ENCODE measurements at places on chromosomes 2 and 18.

GRCh38 chr2:15942711-15943345, 2.5 kb downstream of the MYCN start:
- no peak for DNase-seq

DNA sequence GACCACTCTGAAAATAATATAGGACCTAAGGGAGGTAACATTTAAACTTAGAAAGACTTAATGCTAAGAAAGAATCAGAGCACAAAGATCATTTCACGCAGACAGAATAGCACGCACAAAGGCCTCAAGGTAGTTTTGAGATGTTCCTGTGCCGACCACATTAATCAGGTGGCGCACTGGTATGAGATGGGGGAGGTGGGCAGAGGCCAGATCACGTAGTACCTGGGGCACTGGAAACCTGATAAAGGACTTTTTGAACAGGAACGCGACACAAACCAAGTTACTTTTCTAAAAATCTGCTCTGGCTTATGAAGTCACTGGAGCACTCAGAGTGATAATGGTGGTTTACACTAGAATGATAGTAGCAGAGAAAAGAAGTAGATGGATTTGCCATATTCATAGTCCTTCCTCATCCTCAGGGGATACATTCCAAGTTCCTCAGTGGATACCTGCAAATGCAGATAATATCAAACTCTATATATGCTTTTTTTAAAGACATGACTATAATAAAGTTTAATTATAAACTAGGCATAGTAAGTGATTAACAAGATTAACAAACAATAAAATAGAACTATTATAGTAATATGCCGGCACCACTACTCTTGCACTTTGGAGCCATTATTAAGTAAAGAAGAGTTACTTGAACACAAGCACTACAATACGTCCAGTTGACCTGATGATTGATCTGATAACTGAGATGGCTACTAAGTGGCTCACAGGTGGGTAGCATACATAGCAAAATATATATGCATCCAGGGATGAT, 42.6 kb upstream of the CDCA7 start:
- no peak for DNase-seq

GRCh38 chr18:78999939-79000338, 20.3 kb downstream of the SALL3 start:
- no peak for DNase-seq

GRCh38 chr2:47404356-47404755, 1.4 kb downstream of the MSH2 start:
- DNase-seq: no peak

DNA sequence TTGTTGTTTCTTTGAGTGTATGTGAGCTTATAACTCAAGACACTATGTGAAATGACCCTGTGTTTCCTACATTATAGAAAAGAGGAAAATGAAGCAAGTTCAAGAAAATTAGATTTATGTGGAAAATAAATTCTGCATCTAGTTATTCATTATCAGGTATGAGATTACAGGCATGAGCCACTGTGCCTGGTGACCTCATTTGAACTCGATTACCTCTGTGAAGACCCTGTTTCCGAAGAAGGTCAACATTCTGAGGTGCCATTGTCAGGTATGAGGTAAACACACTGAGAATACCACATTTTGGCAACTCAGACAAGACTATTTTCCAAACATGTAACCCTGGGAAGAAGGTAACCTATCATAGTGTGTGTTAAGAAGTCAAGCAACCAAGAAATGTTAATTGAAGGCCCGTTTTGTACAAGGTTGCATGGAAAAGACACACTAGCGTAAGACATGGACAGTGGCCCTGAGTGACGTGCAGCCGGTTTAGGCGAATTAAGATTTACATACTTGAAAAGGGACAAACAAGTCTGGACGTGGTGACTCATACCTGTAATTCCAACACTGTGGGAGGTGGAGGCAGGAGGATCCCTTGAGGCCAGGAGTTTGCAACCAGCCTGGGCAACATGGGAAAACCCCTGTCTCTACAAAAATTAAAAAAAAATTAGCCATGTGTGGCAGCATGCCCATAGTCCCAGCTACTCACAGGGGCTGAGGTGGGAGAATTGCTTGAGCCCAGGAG, 186.6 kb downstream of the NEDD4L start:
- DNase-seq: no peak

- no peak for DNase-seq
Observed at GRCh38 chr2:67984600-67984999, 78.2 kb downstream of the C1D start.

DNA sequence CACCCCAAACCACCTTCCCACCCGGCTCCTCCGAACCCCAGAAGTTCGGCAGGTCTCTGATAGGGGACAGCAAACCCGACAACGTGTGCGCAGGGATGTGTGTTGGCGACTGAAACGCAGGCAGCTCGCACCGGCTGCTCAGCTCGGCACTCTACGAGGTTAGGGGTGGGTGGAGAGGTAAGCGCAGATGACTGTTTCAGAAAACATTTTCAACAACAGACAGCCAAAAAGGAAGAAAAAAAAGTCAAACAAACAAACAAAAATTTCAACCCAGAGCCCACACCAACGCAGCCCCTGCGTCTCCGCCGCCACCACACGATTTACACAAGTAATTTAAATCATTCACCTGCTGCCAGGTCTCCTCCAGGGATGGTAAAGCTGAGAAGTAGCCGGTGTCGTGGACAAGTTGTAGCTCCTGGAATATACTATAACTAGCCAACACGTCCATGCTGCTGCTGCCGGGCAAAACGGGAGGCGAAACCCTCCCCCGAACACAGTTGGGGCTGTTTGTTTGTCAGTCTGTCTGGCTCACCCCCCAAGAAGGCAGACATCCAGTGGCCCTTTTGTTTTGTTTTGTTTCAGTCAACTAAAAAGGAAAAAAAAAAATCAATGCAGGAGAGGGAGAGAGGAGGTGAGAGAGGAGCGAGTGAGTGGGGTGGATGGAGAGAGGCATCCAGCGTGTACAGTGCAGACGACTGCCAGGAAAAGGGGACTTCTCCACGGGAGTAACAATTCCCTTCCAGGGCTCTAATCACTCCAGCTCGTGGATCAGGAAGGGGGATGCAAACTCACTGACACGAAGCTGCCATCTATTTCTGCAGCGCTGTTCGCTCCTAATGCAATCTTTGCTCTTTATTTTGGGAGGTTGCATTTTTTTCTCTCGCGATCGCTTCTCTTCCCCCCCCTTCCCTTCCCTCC, at the start of gene KLF7:
Gene KLF7, minus strand, starts transcription at position 828 of the 918 bp plus-strand sequence. Its CDS starts 380 bp downstream, at position 448.
- DNase-seq: peak; percentile 46

DNA sequence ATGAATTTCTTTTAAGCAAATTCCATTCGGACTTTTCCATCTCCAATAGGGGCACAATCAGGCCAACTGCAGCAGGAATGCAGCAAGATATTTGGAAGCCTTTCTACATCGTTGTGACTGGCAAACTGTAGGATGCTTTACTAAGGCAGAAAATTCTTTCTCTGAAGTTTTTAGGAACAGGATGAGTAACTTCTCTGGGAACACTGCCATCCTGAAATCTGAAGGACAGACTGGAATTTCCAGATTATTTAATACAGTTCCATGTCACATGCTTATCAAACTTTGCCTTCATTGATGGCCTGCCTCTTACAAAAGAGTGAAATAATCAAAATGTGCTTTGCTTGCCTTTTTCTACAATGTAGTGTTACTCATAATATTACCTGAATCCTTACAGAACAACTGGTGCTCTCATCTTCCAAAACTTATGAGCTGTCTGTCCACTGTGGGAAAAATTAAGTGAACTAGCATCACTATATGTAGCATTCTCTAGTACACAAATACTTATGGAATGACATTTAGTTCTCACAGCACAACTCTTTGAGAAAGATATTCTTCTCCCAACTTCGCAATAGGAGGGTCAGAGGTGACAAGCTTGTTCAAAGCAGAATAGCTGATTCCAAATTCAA, 32.0 kb upstream of the MAP2 start:
- no peak for DNase-seq

DNA sequence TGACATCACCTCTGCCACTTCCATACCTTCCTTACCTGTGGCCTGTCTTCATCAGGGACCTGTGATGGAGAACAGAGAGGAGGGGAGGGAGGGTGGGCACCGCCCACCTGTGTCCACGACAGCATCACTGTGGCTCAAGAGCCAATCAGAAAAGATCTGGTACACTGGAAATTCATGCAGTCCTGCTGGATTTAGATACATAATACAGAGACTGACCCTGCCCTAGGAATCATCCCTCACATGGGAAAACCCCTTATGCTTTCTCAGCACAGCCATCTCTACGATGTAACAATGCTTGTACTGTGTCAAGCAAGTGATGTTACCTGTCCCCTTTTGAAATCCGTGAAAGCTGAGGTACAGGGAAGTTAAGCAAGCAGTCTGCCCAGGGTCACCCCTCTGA, 145.6 kb upstream of the EPAS1 start:
- DNase-seq: no peak

DNA sequence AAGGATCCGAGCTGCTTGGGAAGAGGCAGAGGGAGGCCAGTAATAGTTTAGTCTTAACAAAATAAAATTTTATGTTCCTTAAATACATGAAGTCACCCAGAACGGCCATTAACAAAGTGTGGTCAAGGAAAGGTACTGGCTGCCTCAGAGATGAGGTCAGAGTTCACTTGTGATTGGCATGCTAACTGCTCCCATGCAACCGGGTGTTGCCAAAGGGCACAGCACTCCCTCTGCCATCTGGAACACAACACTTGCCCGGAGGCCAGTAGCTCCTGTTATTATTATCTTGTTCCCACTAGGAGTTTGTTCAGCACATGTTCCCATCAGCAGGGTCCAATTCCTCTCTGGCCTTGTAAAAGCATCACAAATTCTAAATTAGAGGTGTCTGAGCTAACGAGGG, 207.0 kb downstream of the CYP26B1 start:
- DNase-seq: no peak

GRCh38 chr2:151343073-151343472, 14.3 kb upstream of the TNFAIP6 start:
- no peak for DNase-seq

DNA sequence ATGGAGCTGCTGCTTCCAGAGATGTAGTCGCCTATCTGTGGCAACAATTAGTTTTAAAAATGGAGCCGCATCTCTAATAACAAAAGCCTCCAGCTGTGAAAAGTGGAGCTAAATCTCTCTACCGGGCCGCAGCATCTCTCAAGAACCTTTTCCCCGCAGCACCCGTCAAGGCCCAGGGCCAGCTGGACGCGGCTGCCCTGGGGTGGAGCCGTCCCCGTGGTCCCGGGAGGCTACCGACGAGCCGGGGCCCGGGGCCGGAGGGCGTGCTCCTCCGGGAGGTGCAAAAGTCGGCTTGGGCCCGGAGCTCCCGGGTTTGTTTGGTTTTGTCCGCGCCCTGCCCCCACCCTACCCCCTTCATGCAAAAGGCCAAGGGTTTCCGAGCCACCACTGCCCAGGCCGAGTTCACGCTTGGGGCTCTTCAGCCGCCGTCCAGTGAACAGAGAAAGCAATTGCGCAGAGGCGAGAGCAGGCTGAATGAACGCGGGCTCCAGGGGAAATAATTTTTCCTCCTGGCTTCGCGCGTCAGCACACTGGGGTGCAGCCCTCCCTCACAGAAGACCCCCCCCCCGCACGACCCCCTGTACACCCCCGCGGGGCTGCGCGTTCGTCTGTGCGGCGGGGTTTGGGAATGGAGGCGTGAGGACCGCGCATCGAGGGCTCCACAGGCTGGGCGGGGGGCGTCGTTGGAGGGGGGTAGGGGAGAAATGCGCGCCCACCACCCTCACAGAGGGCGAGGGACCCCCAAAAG, 557 bp upstream of the GREB1L start:
- DNase-seq: no peak

DNA sequence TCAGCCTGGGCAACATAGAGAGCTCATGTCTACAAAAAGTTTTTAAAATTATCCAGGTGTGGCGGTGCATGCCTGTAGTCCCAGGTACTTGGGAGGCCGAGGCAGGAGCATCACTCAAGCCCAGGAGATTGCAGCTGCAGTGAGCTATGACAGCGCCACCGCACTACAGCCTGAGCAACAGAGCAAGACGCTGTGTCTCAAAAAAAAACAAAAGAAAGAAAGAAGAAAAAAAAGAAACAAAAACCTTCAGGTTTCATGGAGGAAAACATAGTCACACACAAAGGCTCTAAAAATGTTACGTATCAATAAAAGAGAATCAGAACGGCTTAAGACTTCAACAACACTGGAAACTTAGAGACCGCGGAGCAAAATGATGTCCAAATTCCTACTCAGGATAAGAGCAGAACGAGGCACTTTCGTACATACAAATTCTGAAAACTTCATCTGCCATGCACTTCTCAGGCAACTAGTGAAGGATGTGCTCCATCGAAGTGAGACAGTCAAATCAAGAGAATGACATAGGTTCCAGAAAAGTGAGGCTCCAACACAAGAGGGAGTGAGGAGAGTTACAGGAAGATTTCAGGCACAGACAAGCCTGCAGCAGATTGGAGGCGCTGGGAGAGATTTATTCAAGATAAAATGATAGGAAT, 4.4 kb downstream of the HDLBP start:
- no peak for DNase-seq

GRCh38 chr2:158477202-158477601, 20.4 kb downstream of the PKP4 start:
- no peak for DNase-seq

- no peak for DNase-seq
Observed at GRCh38 chr18:30432349-30432748, 610.2 kb downstream of the DSC3 start.

DNA sequence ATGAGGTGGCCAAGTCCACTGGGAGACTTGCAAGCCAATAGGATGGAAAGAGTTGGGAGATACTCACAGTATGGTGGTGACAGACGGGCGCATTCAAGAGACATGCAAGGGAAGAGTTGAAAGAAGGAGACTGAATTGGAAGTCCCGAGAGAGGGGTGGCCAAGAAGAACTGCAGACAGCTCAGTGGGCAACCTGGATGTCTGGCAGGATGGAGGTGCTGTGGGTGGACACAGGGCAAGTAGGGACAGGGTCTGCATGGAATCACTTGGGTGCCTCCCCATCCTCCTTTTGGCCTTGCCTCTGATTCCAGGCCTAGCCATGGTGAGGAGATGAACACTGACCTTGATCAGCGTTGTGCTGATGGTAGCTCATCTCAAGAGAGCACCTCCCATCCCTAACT, 235.7 kb upstream of the COPS8 start:
- DNase-seq: no peak

GRCh38 chr2:172693037-172693436, 42.6 kb upstream of the RAPGEF4 start:
- DNase-seq: no peak

DNA sequence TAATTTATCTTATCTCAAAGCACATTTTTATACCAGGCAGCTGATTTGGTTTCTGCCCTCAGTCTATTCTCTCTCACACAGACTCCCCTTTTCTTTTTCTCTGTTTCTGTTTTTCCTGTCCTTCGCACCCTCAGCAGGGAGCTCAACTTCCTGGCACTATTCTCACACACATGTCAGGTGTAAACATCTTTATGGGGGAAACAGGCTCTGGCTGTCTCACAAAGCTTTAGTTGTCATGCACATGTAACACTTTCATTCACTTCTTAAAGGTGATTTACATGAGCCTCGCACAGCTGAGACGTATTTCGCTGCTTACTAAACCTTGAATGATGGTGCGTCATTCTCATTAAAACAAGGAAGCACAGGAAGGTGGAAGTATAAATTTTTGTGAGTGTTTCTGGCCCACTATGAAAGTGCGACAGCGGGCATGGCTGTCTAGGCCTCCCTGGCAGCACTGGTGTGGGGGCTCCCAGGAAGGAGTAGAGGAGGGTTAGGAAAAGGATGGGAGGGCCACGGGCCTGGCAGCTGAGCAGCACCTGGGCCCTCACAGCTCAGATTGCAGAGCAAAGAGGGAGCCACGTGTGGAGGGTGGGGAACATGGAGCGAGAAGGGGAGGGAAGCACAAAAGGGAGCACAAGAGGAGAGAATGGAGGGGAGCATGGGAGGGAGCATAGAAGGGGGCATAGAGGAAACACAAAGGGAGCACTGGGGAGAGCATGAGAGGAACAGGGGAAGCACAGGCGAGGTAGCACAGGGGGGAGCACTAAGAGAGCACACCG, 46.2 kb upstream of the SNTG2 start:
- DNase-seq: no peak

GRCh38 chr18:48090702-48091101, 160.2 kb upstream of the SMAD2 start:
- DNase-seq: no peak

Measured in effector CD4-positive, alpha-beta T cell (primary cell).